ENCODE measurements at places on chromosomes 11 and 22.

DNA sequence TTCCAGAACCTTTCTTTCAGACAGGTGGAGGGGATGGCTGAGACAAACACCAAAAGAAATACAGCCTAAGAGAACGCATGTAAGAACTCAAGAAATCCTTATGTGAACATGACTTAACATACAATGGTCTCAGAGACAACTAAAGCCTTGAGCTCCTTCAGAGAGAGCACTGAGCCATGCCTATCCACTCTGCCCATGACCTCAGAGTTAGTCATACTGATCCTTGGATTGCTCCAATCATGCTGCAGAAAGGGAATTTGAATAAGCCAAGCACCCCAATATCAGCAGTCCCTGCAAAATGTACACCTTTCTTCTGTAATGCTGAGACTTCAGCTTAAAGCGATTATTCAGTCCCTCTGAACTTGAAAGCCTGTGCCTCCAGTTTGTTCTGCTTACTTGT is 43.2 kb upstream of the CHKA start:
- DNase-seq = no peak

GRCh38 chr11:73030130-73030529 is 112.0 kb downstream of the FCHSD2 start:
- DNase-seq = no peak

DNA sequence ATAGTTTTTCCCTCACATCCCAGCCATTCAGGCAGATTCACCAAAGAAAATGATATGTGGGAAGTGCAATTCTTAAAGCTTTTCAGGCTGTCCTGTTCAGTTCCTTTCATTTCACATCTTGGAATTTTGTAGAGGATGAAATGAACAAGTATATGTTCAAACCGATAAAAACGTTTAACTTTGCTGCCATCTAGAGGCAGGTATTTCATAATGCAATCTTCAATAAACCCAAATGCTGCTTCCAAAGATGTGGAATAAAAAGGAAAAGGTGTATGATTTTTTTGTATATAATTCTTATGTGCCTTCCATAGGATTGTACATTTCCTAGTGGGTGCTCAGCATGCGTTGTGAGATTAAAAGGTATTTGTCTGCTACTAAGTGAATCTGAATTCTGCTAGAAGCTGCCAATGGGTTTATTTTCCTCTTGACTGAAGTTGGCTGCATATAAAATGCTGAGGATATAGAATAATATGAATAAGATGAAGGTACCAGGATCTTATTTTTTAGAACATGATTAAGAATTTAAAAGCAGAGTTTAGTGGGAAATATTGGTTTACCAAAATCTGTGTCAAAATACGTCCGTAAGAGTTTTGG is 199.3 kb downstream of the PGR start:
- DNase-seq = peak; percentile 4

- no peak for DNase-seq
These were observed 116.8 kb upstream of the NNMT start for GRCh38 chr11:114179234-114179941.

- DNase-seq = no peak
These were observed 7.5 kb upstream of the CDKN1C start for GRCh38 chr11:2892967-2893528.

- no peak for DNase-seq
These were observed 39.1 kb upstream of the SHISAL1 start for GRCh38 chr22:44351685-44352377.

DNA sequence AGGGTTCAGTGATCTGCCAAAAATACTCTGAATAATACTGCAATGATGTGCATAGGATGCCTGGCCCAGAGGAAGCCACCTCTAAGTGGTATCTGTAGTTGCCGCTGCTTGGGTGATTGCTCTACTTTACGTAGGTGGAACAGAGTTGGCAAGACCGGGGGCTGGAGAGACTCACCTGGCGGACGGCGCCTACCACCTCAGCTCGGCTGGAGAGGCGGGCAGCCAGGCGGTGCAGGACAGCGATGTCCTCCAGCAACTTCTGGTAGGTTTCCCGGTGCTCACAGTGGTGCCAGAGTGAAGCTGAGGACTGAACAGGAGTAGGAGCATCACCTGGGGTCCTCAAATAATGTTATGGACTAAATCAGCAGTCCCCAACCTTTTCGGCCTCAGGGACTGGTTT is 34.5 kb upstream of the LYVE1 start:
- no peak for DNase-seq

DNA sequence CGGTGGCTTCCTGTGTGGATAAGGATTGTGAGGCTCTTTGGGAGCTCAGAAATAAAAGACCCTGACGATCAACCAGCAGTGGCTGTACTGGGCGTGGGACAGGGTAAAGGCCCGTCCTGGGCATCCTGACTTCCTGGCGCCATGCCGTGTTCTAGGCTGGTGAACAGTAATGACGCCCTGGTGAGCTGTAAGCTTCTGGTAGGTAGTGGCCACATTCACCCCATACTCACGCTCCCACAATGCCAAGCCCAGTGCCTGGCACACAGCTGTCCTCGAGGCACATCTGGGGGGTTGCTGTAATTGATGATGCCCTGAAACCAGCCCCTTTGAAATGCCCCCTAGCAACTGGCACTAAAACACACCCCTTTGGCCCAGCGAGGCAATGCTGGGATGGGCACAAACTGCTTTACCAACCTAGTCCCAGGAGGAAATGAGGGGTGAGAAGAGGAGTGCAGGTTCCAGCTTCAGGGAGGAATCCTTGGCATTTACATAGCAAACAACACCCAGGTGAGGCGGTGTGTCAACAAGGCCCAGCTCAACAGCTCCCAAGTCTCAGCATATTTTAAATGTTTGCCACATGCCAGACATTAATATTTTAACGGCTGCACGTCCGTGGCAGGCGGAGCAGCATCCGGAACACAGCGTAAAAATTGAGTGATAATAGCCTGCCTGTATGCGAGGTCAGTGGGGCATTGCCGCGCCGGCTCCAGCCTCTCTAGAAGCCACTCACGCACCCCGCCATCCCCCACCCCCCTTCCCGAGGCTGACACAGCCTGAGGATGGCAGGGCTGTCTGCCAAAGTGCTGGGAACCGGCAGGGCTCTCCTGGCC is 79.3 kb downstream of the DSCAML1 start:
- no peak for DNase-seq

GRCh38 chr11:84310268-84310667 is 1024.1 kb upstream of the CCDC90B start:
- DNase-seq = no peak

DNA sequence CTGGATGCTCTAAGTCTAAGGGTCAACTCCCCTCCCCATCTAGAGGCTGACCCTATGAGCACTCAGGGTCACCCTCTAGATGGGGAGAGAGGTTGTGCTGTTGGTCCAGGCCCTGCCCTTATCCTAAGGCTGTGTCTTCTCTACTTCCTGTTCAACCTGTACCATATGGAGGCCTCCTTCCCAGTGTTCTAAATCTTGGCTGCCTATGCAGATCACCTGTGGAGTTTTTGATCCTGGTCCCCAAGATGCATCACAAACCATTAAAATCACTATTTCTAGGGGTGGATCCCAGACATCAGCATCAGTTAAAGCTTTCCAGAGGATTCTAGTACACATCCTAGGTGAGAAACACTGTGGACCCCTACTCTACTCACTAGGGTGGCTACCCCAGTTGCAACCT is 26.2 kb downstream of the LARGE1 start:
- no peak for DNase-seq

DNA sequence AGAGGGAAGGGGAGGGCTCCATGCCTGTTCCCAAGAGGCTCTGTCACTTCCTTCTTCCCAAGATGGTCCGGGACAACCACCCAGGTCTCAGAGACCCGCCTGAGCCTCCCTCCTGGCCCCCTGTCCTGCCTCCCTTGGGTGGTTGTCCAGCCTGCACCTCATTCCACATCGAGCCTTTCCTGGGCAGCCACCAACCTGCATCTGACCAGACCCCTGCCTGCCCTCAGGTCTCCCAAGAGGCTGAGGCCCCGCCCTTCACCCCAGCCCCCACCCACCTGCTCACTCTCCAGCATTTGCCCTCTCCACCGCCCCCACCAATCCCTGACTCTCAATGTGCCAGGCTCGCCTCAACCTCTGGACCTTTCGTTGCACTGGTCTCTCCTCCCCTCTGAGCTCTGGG is 97.5 kb upstream of the LMO1 start:
- DNase-seq = no peak
